Activated CD8-positive, alpha-beta T cell treated with anti-CD3 and anti-CD28 coated beads for 36 hours (primary cell): ENCODE measurements at places on chromosomes 11 and 22. TPM values are rescaled to one million over a fixed set of nuclear protein-coding genes. Genes with fewer than 3 reads are reported as not detected.

PAK1 gene
- 43.8 TPM for total RNA-seq

ANAPC15 gene
- 67.4 TPM for total RNA-seq

OR52I2 gene
- not detected for total RNA-seq

OR8D1 gene
- total RNA-seq = not detected

MYRF gene
- 1.6 TPM for total RNA-seq

LRRC74B gene
- not detected for total RNA-seq

TRIM49 gene
- not detected for total RNA-seq

DNAJB7 gene
- not detected for total RNA-seq

NLRP10 gene
- not detected for total RNA-seq

MS4A3 gene
- total RNA-seq = not detected

C11orf87 gene
- not detected for total RNA-seq

NCAPD3 gene
- 102 TPM for total RNA-seq

OR2AG1 gene
- total RNA-seq = not detected

CNIH2 gene
- 0.96 TPM for total RNA-seq

OR2D2 gene
- not detected for total RNA-seq

OLFML1 gene
- not detected for total RNA-seq

CCDC157 gene
- 2.4 TPM for total RNA-seq

TREH gene
- total RNA-seq = not detected

FAM111A gene
- 74.5 TPM for total RNA-seq

COX8A gene
- 497 TPM for total RNA-seq

MAPK11 gene
- total RNA-seq = 6.2 TPM

PNPLA3 gene
- total RNA-seq = 0.70 TPM

GRIK4 gene
- total RNA-seq = not detected

QSER1 gene
- 11.2 TPM for total RNA-seq

NAALAD2 gene
- total RNA-seq = not detected
